Astrocyte of the spinal cord (primary cell): ENCODE measurements at places on chromosomes 12 and 14.
A peak's percentile ranks its signal among the peaks of the same experiment; 100 is the strongest.

DNA sequence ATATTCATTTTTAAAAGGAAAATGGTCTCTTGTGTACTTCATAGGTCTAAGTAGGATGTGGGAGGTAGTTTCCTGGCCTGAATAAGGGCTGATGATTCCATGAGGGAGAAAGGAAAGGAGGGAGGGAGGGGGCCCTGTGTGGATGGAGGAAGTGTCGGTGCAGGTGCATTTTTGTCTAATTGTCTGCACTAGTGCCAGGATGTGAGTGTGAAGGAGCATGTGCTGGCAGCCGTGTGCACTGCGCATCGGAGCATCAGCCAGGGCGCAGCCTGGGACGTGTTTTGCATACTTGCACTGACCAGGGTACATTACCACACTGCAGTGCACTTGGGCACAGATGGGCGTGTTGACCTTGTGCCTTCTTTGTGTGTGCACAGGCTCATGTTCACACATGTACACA lies 29.2 kb downstream of the SMUG1 start:
- no peak for DNase-seq

GRCh38 chr12:83161456-83161855 lies 474.8 kb downstream of the TMTC2 start:
- peak; percentile 79 for DNase-seq

GRCh38 chr12:46389031-46389616 lies 16.6 kb upstream of the SLC38A2 start:
- DNase-seq, result peak; percentile 93

GRCh38 chr14:64715628-64716412 lies 11.6 kb downstream of the PLEKHG3 start:
- peak; percentile 49 for DNase-seq

DNA sequence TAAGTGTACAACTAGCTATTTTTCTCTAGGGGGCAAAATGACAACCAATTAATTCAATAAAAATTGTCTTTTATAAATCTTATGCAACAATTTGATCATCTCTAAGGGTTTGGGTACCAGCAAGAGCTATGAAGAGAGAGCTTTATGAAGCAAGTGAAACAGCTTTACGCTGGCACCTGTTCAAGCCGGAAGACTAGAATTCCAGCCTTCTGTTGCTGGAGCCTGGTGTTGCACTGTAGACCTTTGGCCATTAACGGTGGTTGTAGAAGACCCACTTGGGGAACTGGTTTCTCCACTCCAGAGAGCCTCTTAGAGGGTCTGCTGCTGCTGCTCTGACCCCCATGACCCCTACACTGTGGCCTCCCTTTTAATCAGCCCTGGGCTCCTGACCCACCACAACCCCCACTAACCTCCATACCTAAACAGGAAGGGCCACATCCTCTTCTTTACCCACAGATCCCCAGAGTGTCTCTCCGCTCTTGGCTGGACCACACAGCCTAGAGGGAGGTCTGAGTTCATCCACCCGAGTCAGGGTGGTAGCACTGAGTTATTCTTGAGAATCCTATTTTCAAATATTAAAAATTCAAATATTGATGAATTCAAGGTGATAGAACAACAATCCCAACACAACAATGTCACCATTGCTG lies 54.6 kb upstream of the STON2 start:
- DNase-seq, result no peak
